ENCODE measurements at places on chromosomes 4 and X.

- DNase-seq = no peak
Measured at GRCh38 chrX:131213400-131213799, 75.7 kb downstream of the IGSF1 start.

- peak; percentile 32 for DNase-seq
Measured at GRCh38 chrX:34300871-34301270, 168.8 kb upstream of the FAM47A start.

- DNase-seq = peak; percentile 25
Measured at GRCh38 chr4:165864271-165864670, 8.8 kb upstream of the TLL1 start.

DNA sequence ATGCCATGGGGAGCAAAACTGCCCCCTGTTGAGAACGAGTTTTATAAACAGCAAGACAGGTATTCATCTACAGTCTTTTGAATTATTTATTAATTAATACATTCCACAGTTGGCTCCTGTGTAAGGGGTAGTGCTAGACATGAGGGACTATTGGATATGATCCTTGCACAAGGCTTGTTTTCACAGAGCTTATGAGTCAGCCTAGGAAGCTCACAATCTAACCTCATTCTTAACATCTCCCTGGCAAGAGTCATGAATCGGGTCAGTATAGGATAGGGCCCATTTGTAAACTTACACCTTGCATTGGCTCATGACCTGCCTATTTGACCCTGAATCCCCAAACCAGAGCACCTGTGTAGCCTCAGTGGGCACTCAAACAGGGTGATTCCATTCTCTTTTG, 209.1 kb upstream of the HCCS start:
- peak; percentile 66 for DNase-seq

DNA sequence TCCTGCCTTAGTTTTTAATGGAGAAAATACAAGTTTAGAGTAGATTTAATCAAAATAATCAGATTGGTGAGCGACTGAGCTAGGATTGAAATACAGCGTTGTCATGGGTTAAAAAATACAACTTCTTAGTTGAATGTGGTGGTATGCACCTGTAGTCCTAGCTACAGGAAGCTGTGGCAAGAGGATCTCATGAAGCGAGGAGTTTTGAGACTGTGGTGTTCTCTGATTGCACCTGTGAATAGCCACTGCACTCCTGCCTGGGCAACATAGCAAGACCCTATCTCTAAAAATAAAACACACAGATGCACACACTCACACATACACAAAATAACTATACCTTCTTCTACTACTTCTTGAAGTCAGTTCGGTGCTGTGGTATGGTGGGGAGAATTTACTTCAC, 19.8 kb upstream of the GBA3 start:
- DNase-seq = no peak

- DNase-seq = no peak
Measured at GRCh38 chr4:36360755-36361154, 79.3 kb downstream of the DTHD1 start.

GRCh38 chr4:21198683-21199082, 498.4 kb downstream of the PACRGL start:
- no peak for DNase-seq

GRCh38 chrX:132452911-132453550, 35.8 kb downstream of the MBNL3 start:
- no peak for DNase-seq

DNA sequence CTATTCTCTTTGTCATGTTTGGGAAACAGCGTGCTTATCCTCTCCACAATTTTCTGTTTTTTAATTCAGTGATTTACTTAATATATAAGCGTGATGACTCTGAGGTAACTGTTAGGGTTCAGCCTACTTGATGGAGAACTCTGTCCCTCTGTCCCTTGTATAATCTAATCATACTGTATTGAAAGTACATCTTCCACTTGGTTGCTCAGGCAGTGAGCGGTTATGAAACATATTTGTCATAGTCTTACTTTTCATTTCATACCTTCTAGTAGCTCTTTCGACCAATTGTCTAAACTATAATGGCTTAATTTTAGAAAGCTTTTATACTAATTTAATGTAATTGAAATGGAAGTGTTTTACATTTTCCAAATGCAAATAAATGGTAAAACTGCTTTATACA, 469.0 kb downstream of the TLL1 start:
- no peak for DNase-seq

GRCh38 chrX:9368262-9368661, 96.6 kb upstream of the TBL1X start:
- no peak for DNase-seq

DNA sequence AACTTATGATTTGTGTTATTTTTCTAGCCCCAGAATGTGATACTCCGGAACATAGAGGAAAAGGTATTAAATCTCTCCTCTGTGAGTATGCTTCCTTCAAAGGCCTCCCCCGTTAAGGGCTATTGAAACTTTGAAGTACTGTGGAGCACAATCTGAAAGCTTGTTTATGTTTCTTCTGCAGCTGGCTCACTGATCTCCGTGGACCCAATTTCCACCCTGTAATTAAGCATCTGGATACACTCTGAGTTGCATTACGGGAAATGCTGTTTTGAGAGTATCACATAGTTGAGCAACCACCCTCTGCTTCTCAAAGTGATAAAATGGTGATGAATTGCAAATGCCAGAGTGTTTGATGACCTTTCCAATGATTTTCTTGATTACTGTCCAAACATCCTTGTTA, 296.8 kb upstream of the PABPC5 start:
- no peak for DNase-seq

DNA sequence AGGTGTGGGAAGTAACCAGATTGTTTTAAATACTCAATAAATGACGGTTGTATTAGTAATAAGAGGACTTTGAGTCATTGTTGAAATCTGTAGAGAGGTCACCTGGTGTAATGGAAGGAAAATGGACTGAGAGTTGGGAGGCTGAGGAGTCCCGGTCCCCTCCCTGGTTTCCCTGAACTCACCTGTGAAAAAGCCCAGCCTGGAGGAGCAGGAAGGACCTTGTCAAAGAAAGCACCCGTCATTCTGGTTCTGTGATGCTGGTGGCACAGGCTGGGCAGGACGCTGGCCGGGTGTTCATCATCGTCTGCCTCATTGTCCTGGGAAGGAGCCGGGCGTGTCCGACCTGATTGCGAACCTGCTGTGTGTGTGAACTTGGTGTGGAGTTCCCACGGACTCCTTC, 70.8 kb downstream of the SORCS2 start:
- no peak for DNase-seq

DNA sequence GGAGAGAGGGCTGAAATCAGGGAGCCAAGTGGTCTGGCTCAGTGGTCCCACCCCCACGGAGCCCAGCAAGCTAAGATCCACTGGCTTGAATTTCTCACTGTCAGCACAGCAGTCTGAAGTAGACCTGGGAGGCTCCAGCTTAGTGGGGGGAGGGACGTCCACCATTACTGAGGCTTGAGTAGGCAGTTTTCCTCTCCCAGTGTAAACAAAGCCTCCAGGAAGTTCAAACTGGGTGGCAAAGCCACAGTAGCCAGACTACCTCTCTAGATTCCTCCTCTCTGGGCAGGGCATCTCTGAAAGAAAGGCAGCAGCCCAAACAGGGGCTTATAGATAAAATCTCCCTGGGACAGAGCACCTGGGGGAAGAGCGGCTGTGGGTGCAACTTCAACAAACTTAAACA, 88.1 kb downstream of the NPFFR2 start:
- DNase-seq = no peak

DNA sequence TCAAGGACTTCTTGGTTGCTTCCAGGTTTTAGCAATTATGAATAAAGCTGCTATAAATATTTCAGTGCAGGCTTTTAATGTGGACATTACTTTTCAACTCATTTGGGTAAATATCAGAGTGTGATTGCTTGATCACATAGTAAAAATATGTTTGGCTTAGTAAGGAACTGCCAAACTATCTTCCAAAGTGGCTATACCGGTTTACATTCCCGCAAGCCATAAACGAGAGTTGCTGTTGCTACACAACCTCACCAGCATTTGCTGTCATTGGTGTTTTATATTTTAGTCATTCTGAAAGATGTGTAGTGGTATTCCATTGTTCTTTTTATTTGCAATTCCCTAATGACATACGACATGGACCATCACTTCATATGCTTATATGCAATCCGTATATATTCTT, 30.9 kb upstream of the SPOCK3 start:
- DNase-seq = no peak

GRCh38 chr4:134470544-134470943, 269.0 kb upstream of the PABPC4L start:
- DNase-seq = peak; percentile 42

DNA sequence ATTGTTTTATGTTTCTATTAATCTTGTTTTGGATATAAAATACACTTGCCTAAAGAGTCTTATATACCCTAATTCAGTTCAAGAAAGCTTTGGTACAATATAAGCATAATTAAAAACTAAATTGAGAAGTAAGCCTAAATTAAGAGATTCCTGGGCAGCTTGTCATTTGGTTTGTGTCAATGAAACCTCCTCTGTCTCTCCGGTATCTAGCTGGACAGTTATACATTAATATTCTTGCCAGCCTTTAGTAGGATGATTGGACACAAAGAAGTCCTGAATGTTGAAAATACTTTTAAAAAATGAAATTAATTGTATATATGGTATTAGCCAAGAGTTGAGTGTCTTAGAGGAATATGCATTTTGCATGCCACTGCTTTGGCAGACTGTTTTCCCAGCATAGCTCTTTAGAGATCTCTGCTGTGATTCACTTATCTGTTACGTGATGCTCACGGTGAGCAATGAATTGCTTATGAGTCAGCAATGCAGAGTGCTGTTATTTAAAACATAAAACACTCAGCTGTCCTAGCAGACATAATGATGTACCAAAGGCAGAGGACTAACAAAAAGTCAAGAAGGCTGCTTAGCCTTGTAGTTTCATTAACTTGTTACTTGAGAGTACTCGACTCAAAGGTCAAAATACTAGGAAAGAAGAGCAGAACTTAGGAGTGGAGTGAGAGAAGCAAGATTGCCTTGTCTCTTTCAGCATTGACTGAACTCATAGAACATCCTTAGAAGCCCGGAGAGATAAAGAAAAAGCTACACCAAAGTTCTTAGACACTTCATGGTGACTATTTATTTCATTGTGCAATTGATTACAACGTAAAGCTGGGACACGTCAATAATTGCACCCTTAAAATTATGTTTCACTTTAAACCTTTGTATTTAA, 1296.1 kb upstream of the PCDH7 start:
- peak; percentile 91 for DNase-seq

- no peak for DNase-seq
Measured at GRCh38 chr4:14520171-14520570, 482.1 kb upstream of the CPEB2 start.

- DNase-seq = no peak
Measured at GRCh38 chrX:124208660-124209059, 123.8 kb upstream of the TEX13D start.

GRCh38 chr4:183356931-183357675, 34.9 kb upstream of the CLDN24 start:
- no peak for DNase-seq

DNA sequence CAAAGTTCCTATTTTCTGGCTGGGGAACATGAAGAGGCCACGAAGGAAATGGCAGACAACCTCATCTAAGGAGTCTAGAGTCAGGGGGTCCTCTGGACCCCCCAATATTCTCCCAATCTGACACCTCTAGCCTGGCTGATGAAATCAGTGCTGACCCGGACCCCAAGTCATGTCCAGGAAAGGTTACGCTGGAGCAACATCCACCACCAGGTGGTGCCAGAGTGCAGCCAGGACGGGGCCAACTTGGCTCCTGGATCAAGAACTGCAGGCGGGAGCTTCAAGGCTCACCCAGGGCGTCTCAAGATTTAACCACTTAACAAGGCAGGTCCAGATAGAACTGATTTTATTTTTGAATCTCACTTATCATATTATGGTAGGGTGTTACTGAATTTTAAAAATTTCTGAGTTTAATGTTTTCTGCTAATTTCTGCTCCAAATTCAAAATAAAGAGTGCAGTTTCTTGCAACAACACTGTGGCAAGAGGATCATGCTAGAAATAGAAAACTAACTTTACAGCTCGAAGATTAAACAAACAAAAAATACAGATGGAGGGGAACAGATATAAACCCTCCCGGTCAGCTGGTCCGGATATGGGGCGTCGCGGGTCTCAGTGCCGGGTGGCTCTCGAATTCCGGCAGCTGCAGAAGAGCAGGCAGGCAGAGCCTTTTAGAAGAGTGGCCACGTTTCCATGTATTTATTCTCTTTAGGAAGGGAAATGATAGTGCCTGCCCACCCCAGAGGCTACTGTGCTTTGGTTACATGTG, 135.5 kb downstream of the AFAP1 start:
- peak; percentile 78 for DNase-seq

DNA sequence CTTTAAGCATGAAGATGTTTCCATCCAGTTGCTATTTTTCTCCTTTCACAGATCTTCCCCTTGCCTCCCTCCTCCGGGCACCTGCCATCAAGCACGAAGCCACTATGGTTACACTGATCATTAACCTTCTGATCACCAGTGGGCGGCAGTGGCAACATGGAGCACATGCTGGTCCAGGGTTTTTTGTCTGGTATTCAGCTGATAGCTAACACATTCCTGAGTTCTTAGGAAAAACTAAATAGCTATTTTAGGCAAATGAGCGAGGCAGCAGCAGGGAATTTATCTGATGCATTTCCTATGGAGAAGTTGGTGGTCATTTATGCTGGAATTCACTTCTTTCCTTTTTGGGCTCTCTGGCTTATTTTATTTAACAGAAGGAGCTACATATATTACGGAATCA, 22.9 kb downstream of the SHISA3 start:
- no peak for DNase-seq

DNA sequence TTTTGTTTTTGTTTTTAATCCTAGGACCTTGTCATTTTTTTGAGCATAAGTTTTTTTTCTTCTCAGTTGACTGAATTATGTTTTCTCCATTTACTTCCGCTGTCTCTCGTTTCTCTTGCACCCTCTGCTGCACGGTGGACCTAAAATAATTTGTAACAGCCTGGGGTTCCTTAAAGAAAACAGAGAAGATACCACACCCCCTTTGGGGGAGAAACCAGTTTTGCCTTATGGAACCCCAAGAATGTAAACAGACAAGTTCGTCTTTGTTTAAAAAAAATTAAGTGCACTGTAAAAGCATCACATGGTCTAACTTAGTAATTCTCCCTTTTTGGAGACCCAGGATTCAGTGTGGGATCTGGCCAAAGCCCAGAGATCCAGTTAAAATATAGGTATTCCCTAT, 32.8 kb upstream of the MAGEA4 start:
- DNase-seq = no peak

DNA sequence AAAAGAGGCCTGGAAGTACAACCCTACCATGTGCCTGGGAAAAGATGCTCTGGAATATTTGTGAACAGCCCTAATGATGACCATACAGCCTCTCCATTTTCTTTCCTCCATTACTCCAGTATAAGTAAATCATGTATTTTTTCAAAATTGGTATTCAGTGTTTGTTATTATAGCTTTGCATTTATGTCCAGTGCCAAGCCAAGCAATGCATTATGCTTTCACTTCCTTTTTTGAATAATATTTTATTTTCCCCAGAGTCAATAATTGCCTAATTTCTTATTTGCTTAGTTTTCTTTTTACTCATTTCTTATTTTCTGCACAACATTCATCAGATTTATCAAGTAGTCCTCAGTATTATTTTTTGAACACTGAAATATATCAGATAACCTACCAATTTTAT, 49.3 kb upstream of the EOLA2 start:
- no peak for DNase-seq
